Bronchial epithelial cell (primary cell): ENCODE measurements at places on chromosomes 11 and 22.
A peak's percentile ranks its signal among the peaks of the same experiment; 100 is the strongest.

DNA sequence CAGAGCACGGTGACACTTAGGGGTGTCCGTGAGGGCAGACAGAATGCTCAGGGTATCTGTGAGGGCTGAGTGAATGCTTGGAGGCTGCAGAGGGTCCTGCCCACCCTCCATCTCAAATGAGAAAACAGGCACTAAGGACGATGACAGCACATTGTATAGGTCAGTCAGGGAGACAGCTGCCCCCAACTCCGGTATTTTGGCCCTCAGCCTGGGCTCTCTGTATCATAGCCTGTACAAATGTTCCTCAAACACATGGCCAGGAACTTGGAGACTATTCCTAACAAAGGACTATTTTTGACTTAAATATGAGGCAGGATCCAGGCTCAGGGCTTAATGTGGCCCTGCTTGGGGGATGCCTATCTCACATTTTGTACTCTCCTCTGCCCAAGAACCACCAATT lies 145.4 kb downstream of the OPCML start:
- DNase-seq: no peak

DNA sequence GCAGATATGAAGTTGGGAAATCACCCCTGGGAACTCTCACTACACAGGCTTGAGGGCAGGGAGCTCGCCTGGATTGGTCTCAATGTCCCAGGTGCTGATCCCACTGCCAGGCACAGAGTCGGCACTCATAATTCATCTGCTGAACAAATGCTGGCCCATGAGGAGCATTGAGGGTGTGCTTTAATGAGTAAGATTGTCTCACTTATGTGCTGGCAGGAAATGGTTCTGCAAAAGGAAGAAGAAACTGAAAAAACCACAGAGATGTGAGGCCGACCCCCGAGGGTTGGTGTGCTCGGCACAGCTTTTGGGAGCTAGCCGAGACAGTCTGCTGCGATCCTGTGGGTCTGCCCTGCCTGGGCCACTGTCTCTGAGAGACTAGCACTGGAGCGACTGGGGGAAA lies 9.4 kb downstream of the PLAAT2 start:
- DNase-seq: no peak

DNA sequence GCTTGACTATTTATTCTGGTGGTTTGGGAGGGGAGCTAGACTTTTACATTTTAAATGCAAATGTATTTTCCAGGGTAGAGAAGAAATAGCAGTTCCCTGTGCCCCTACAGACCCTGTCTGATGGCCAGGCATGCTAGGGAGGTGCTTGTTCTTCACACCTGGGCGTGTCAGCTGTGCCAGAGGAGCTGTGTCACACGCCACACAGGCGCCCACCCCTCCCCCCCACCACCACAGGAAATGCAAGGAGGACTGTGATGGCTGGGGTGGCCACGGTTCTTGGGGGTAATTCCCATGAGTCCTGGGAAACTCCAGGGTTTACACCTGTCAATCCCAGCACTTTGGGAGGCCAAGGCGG lies 82.2 kb downstream of the FLI1 start:
- DNase-seq: no peak

DNA sequence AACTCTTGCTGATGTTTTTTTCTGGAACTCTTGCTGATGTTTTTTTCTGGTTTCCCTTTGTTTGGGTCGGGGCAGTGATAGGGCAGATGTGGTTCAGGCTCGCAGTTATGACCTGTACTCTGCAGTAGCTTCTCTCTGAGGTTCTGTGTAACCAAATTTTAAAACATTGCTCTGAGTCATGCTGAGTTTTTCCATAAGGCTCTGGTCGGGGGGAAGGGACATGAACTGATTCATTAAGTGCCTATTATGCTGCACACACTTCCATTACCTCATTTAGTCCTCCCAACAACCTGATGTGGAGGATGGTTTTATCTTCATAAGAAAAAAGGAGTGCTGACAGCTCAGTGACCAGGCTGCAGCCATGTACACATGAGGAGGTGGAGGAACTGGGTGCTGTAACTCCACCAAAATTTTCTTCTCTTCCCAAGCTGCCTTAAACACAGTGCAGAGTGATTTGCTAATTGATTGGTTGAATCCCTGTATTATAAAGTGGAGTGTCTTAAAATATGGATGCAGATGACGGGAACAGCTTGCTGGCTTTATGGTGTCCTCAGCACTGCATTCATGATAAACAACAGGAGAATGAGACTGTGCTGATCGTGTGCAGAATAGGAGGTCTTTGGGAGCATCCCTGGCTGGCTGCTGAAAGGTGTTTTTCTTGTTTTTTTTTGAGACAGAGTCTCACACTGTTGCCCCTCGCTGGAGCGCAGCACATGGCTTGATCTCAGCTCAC lies 19.1 kb downstream of the TNRC6B start:
- DNase-seq: peak; percentile 94

- DNase-seq: no peak
These were observed 89.4 kb upstream of the THY1 start for GRCh38 chr11:119512369-119512768.

- DNase-seq: no peak
These were observed 39.8 kb upstream of the BID start for GRCh38 chr22:17814084-17814483.

DNA sequence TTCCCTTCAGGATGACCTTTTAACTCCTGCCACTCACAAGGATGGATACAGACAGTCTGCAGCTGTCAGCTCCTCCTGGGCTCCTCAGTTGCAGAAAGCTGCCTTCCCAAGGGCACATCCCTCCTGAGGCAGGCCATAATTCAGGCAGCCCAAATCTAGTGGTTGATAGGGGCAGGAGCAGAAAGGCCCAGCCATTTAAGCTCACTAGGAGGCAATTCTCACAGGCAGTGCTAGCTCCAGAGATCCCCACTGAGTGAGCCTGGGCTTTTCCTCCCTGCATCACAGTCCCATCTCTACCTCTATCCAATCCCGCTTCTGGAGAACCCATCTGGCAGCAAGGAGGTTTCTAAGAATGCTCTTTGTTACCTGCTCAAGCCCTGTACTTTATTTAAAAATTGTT lies 200.6 kb downstream of the ARHGAP42 start:
- no peak for DNase-seq
